ENCODE measurements at places on chromosomes 1 and 21.

DNA sequence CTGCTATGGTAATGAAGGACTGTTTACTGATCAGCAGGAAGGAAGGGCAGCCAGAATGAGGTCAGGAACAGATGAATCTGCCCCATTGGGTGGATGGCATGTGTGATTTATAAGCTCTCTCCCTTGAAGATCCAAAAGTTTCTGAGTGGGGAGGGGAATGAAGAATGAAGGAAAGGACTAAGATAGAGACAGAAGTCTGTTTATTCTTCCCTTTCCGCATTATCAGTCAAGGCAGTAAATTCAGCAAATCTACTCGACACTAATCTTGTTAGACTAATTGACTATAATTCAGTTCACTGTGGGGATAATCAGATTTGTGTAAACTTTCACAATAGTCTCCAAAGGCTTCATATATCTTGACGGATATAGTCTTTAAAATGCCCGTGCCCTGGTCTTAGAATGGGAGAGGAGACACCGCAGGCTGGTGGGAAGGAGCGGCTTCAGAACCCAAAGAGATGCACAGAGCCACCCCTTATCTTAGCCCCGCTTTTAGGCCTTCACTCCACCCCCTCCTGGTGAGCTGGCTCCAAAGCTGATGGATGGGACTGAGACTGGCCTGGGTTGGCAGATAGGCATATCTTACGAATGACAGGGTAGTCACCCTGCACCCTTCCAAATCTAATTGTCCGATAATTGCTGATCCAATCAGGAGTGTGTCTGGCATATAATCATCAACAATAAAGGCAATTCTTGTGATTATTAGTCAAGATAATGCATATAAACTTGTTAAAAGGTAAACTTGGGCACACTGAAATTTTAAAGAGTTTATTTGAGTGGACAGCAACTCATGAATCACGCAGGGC is 76.0 kb upstream of the PPM1J start:
- DNase-seq = no peak

DNA sequence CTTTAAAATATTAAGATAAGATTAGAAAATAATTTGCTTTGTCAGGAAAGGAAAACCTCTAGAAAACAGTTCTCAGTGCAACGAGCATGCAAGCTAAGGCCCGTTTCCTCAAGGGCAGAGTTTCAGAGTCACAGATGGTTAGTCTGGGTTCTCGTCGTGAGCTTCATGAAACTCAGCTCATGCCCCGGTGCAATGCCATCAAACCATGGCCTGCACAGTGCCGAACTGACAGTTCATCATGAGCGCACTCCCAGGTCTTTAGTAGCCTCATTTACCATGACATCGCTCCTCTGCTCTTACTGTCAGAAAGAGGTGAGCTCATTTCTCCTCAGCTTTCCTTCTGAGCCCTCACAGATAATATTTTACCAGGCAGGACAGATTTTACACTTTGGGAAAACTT is 319.2 kb downstream of the NTNG1 start:
- no peak for DNase-seq

DNA sequence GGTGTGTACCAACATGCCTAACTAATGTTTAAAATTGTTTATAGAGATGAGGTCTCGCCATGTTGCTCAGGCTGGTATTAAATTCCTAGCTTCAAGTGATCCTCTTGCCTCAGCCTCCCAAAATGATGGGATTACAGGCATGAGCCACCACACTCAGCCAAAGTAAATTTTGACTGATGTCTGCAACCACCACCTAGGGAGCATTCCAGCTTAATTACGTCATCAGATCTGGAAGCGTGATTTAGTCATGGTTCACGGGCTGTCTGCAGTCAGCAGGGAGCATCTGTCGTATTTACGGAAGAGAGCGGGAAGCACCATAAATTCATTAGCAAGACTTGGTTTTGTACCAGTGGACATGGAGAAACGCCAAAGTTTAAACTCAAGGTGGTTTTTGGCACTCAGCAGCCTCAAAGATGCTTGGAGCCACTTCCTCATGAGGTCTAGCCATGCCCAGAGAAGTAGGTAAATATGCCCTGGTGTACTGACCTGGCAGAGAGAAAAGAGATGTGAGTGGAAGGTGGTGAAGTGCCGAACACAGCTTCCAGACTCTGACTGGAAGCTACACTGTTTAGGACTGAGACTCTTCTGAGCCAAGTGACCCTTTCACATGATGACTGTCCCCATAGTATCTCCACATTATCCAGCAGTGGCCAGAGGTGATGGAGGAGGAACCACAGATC is 60.8 kb upstream of the SLC35F3 start:
- DNase-seq = no peak

- no peak for DNase-seq
Observed at GRCh38 chr1:179187043-179187442, 42.4 kb downstream of the ABL2 start.

GRCh38 chr1:192707978-192708547 is 72.1 kb downstream of the RGS13 start:
- no peak for DNase-seq

GRCh38 chr21:26887251-26887650 is 42.0 kb upstream of the ADAMTS1 start:
- no peak for DNase-seq

Data from NCI-H2081 (cell line).